Caki2 (cell line): ENCODE measurements at places on chromosomes 12 and 14. TPM values are rescaled to one million over a fixed set of nuclear protein-coding genes. Genes with fewer than 3 reads are reported as not detected.

NEUROD4 gene
- total RNA-seq = not detected in 2 replicates

PZP gene
- not detected in 2 replicates for total RNA-seq

TPPP2 gene
- not detected in 2 replicates for total RNA-seq

PMEL gene
- total RNA-seq = 10.4 and 27.5 TPM in 2 replicates

LUM gene
- not detected in 2 replicates for total RNA-seq

ANKRD33 gene
- total RNA-seq = not detected in 2 replicates

BDKRB2 gene
- total RNA-seq = 0.14 and 0.87 TPM in 2 replicates

ENDOU gene
- not detected in 2 replicates for total RNA-seq

NKX2-8 gene
- total RNA-seq = 2.4 and 5.5 TPM in 2 replicates

SIX1 gene
- 15.2 and 22.9 TPM in 2 replicates for total RNA-seq

DTX1 gene
- not detected in 2 replicates for total RNA-seq

IL23A gene
- total RNA-seq = 0.32 and 0.51 TPM in 2 replicates

OVCH1 gene
- total RNA-seq = not detected in 2 replicates

KLRB1 gene
- total RNA-seq = not detected in 2 replicates

OR11H7 gene
- total RNA-seq = not detected in 2 replicates

RIMBP2 gene
- not detected in 2 replicates for total RNA-seq

SLC25A21 gene
- 1.3 and 1.9 TPM in 2 replicates for total RNA-seq

RFX4 gene
- total RNA-seq = not detected in 2 replicates

WIF1 gene
- total RNA-seq = not detected in 2 replicates

TMEM260 gene
- 3.4 and 7.6 TPM in 2 replicates for total RNA-seq

CDKN3 gene
- total RNA-seq = 101 and 107 TPM in 2 replicates

RTL1 gene
- total RNA-seq = not detected in 2 replicates

VRTN gene
- 0.03 TPM in 1 of 2 replicates, not detected in the other for total RNA-seq

GALNT9 gene
- total RNA-seq = 14.1 and 14.6 TPM in 2 replicates

RASSF9 gene
- not detected in 2 replicates for total RNA-seq

EFCAB11 gene
- total RNA-seq = 9.7 and 13.9 TPM in 2 replicates
